ENCODE measurements at places on chromosomes 7 and 10.

DNA sequence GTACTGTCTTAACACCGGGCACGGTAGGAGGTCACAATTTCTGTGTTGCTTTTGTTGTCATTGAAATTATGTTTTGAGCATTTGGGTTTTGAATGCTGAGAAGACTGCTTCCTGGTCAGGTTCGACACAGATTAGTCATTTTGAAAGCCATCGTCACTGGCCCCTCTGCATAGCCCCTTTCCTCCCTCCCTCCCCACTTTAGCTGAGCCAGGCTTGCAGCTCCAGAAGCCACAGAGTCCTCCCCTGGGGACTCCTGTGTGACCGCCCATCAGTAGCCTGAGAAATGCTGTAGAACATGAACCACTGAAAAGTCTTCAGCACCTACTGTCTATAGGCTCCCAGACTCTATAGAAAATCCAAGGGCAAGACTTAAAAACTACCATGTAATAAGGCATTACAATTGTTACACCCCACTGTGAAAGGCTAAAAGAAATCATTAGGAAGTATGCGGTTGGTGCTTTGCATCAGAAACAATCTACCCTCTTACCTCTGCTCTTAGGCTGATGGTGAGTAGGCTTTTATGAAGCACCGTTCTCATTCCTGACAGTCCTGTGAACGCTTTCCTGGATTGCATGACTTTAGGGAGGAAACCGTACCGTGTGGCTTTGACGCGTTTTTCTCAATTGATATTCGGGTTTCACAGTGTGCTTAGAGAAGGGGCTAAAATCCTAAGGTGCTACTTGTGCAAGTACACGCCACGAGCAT, 24.8 kb downstream of the JCAD start:
- DNase-seq = peak; percentile 10

GRCh38 chr7:66921918-66922486, 977 bp downstream of the TMEM248 start:
- peak; percentile 42 for DNase-seq

GRCh38 chr10:104509981-104510380, 131.1 kb upstream of the SORCS3 start:
- no peak for DNase-seq

- DNase-seq = no peak
These were observed 14.0 kb upstream of the IL6 start for GRCh38 chr7:22712999-22713398.

DNA sequence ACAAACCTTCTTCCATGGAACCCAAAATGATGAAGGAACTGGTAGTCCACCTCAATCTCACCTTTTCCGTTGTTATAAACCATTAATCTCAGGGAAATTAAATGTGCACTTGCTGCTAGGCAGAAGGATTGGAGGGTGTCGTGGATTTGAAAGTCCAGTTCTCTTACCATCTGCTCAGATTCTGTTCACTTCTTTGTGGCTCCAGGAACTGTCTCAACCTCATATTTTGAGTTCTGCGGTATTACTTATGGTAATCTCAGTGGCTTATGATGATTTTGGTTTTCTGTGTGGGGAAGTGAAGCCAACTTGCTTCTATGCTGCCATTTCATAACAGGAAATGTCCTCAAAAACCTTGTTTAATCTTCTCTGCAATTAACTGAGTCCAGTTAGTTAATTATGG, 136.4 kb downstream of the CDC14C start:
- peak; percentile 79 for DNase-seq

- no peak for DNase-seq
These were observed at the start of gene SCIN for GRCh38 chr7:12570534-12571461. Gene SCIN, plus strand, starts transcription at chr7:12570720. Its CDS starts 67 bp downstream, at chr7:12570787.

DNA sequence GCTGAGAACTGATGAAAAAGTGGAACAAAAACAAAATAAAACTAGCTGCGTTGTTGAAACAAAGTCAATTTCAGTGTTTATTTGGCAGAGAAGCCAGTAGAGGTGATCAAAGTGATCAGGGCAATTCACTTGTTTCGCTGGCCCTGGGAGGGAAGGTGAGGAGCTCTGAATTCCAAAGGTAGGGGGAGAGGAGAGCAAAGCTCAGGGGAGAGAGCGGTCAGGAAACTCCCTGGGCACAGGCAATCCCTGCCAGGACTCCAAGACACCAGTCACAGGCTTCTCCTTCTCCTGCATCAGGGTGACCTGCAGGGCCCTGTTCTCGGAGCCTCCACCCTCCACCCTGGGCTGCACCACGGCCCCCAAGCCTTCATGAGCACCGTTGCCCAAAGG, 6.8 kb upstream of the KIAA1217 start:
- DNase-seq = no peak

DNA sequence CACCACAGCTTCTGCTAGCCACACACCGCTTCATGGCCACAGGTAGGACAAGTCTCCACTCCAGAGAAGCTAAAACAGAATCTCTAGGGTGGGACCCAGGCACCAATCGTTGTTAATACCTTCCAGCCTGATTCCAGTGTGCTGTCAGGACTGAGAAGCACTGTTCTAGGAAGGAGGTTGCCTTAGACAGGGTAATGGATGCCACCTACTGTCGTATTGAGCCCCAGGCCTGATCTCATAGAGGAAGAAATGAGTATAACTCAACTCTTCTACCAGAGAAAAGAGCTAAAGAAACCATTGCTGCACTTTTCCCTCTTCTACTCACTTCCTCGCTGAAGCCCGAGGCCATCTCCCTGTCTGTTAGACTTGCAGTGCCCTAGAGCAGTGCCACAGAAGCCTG, 31.8 kb downstream of the CNNM1 start:
- DNase-seq = no peak

- DNase-seq = no peak
These were observed 165.0 kb downstream of the BAMBI start for GRCh38 chr10:28842321-28842720.
